ENCODE measurements at places on chromosomes 3 and 15. TPM values are rescaled to one million over a fixed set of nuclear protein-coding genes. Genes with fewer than 3 reads are reported as not detected.

Gene SLCO2A1
- total RNA-seq, result not detected

Gene TUSC7
- not detected for total RNA-seq

Gene P2RY13
- not detected for total RNA-seq

Gene COMMD2
- total RNA-seq, result 58.1 TPM

Gene TMEM212
- total RNA-seq, result not detected

DNA sequence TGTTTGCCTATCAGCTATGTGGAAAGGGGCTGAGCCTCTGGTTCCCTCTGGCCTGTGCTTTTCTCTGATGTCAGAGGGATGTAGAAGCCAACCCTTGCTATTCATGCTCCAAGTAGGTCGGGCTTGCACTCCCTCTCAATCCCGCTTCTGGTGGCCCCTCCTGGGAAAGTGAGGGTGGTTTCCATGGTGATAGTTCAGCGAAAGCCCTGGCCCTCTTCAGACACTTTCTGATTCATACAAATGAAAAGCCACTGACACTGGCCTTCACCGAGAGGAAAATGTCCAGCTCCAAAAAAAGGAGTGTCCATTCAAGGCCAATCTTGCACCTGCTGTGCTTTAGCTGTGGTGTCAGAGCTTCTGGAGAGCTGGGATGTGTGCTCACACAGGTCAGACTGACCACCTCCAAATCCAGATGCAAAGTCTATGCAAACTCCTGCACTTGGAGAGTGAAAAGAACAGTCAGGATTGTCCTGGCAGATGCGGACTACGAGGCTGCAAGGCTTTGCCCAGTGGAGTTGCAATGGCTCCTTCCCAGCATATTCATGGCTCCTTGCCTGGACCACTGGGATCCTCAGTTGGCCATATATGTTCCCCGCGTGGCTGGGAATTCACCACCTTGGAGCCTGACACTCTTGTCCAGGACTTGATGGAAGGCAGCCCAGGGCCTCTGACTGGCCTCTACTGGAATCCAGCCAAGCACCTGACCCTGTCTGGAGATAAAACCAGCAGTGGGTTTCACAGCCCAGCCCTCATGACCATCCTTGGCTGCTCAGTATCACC, 96.6 kb downstream of the CEMIP start:
- H3K27me3 ChIP-seq, result peaks cover 3% of the 10 kb centered on the region
- DNase-seq, result no peak
- peaks cover 4% of the 10 kb centered on the region for H3K4me1 ChIP-seq
- H3K4me3 ChIP-seq, result no peak overlapping the region
- no peak overlapping the region for H3K27ac ChIP-seq
- no peaks in the 10 kb centered on the region for H3K36me3 ChIP-seq

DNA sequence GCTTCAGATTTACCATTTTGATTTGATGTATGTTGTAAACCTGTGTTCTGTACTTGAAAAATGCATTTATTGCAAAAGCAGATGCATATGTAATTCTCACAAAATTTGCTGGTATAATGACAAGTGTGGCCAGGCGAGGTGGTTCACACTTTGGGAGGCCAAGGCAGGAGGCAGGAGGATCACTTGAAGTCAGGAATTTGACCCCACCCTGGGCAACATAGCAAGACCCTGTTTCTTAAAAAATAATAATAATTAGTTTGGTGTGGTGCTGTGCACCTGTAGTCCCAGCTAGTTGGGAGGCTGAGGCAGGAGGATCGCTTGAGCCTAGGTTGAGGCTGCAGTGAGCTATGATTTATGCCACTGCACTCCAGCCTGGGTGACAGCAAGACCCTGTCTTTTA, 4.7 kb upstream of the HYKK start:
- no peak overlapping the region for H3K27ac ChIP-seq
- no peaks in the 10 kb centered on the region for H3K27me3 ChIP-seq
- peaks cover 28% of the 10 kb centered on the region for H3K36me3 ChIP-seq
- no peaks in the 10 kb centered on the region for H3K4me1 ChIP-seq
- no peak overlapping the region for H3K4me3 ChIP-seq

GRCh38 chr15:29183071-29183831, 86.4 kb downstream of the NSMCE3 start:
- H3K4me3 ChIP-seq, result no peak overlapping the region
- H3K27ac ChIP-seq, result no peak overlapping the region
- H3K4me1 ChIP-seq, result no peaks in the 10 kb centered on the region
- H3K27me3 ChIP-seq, result no peaks in the 10 kb centered on the region
- no peaks in the 10 kb centered on the region for H3K36me3 ChIP-seq

DNA sequence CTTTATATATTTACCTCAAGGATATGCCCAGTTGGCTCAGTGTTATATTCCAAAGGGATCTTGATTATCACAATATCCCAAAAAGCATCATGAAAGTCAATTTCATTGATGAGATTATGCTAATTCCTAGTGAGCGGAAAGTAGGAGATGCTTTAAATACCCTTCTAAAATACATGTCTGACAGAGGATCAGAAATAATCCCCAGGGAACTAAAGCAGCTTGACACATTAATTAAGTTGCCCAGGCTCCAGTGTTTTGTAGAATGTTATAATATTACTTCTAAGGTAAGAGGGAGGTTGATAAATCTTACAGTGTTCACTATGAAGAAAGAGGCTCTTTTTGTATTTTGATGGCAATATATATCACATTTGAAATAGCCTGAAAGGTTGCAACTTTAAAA, 767.5 kb upstream of the ROBO1 start:
- H3K4me1 ChIP-seq, result no peaks in the 10 kb centered on the region
- no peaks in the 10 kb centered on the region for H3K27me3 ChIP-seq
- H3K27ac ChIP-seq, result no peak overlapping the region
- H3K4me3 ChIP-seq, result no peak overlapping the region

- no peaks in the 10 kb centered on the region for H3K36me3 ChIP-seq
- H3K27ac ChIP-seq, result no peak overlapping the region
- H3K4me1 ChIP-seq, result no peaks in the 10 kb centered on the region
- H3K4me3 ChIP-seq, result no peak overlapping the region
Measured at GRCh38 chr3:152183473-152183872, 85.3 kb upstream of the MBNL1 start.

DNA sequence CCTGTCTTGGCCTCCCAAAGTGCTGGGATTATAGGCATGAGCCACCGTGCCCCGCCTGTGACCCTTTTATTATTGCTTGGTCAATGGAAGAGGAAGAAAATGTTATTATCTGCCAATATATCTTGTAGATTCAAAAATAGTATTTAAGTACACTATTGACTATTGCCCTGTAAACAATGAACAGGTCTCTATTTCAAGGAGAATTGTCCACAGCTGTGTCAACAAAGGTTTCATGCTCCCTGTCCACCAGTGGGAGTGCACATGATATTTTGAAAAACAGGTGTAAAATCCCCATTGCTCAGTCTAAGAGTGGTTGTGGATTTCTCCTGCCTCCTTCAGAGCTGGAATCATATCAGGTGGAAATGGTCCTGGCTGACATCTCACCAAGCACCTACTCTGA, 36.5 kb upstream of the IGF1R start:
- no peaks in the 10 kb centered on the region for H3K36me3 ChIP-seq
- no peaks in the 10 kb centered on the region for H3K27me3 ChIP-seq
- peaks cover 10% of the 10 kb centered on the region for H3K4me1 ChIP-seq
- no peak overlapping the region for H3K27ac ChIP-seq

DNA sequence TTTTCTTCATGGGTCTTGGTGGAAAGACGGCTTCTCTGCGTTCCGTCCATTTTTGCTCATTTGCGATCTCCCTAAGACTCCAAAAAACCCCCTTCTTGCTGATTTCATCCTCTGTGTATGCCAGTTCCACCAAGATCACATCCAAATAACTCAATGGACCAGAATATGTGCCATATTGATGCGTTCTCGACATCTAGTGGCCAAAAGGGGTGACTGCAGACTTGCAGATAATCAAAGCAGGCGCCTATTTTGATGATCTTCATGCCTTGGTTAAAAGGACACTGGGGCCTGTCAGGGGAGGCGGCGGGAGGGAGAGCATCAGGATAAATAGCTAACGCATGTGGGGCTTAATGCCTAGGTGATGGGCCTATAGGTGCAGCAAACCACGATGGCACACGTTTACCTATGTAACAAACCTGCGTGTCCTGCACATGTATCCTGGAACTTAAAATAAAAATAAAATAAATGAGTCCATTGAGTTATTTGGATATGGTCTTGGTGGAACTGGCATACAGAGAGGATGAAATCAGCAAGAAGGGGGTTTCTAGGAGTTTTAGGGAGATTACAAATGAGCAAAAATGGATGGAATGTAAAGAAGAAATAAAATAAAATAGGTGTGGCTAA, 104.2 kb upstream of the RAD18 start:
- peak; percentile 52 for DNase-seq
- H3K27me3 ChIP-seq, result no peaks in the 10 kb centered on the region
- H3K36me3 ChIP-seq, result no peaks in the 10 kb centered on the region
- H3K4me1 ChIP-seq, result no peaks in the 10 kb centered on the region

DNA sequence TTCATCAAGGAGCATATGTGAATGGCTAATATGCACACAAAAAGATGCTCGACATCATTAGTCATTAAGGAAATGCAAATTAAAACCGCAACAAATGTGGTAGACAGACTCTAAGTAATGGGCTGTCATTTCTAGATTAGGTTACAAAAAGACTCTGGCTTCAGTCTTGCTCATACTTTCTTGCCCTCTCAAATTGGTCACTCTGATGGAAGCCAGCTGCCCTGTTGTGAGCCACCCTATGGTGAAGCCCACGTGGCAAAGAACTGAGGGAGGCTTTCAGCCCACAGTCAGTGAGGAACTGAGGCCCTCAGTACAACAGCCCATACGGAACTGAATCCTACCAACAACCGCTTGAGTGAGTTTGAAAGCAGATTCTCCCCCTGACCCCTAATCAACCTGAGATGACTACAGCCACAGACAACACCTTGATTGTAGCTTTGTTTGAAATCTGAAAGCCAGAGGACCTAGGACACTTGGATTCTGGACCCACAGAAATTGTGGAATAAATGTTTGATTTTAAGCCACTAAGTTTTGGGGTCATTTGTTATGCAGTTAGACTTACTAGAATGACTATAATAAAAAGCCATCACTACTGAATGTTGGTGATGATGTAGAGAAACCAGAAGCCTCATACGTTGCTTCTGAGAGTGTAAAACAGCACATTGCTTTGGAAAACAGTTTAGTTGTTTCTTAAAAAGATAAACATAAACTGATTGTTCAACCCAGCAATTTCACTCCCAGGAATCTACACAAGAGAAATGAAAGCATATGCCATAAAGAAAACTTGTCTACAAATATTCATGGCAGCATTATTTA, 45.7 kb downstream of the EHHADH start:
- H3K27me3 ChIP-seq, result no peaks in the 10 kb centered on the region
- H3K4me1 ChIP-seq, result peaks cover 7% of the 10 kb centered on the region
- H3K4me3 ChIP-seq, result no peak overlapping the region
- no peak for DNase-seq
- no peak overlapping the region for H3K27ac ChIP-seq
- no peaks in the 10 kb centered on the region for H3K36me3 ChIP-seq
